Kidney (tissue), 22 donors: ENCODE measurements at places on chromosomes 5 and 9. TPM values are rescaled to one million over a fixed set of nuclear protein-coding genes. Genes with fewer than 3 reads are reported as not detected.

- H3K4me3 ChIP-seq: no peak overlapping the region
- H3K27ac ChIP-seq: no peak overlapping the region
- no peaks in the 10 kb centered on the region for H3K36me3 ChIP-seq
- no peaks in the 10 kb centered on the region for H3K4me1 ChIP-seq
Observed at GRCh38 chr9:100216178-100216787, 117.2 kb downstream of the INVS start.

DNA sequence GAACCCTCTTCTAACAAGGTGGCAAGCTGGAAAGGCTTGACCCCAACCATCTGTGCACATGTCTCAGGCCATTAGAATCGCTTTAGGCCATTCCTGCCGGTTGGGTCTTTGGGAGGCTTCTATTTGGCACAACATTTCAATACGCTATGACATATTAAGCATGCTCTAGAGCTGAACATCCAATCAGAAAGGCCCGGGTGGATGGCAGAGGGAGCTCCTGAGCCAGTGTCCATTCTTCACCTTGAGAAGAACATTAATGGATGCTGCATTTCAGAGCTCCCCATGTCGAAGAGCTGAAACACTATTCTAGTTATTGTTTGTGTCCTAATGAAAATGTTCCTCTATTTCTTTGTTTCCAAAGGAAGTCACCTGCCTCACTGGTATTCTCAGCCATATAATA, 12.8 kb downstream of the SPATA9 start:
- H3K4me1 ChIP-seq: no peaks in the 10 kb centered on the region
- no peak for DNase-seq
- H3K4me3 ChIP-seq: no peak overlapping the region

- DNase-seq: peak; percentile 26
- H3K4me3 ChIP-seq: peak overlapping the region; percentile 20
- no peaks in the 10 kb centered on the region for H3K27me3 ChIP-seq
- H3K4me1 ChIP-seq: peaks cover 10% of the 10 kb centered on the region
Observed at GRCh38 chr9:114503009-114503408, 2.3 kb downstream of the WHRN start.

- DNase-seq: no peak
- H3K4me3 ChIP-seq: no peak overlapping the region
- no peak overlapping the region for H3K27ac ChIP-seq
- H3K36me3 ChIP-seq: no peaks in the 10 kb centered on the region
Observed at GRCh38 chr9:13351778-13352386, 72.4 kb upstream of the MPDZ start.

DNA sequence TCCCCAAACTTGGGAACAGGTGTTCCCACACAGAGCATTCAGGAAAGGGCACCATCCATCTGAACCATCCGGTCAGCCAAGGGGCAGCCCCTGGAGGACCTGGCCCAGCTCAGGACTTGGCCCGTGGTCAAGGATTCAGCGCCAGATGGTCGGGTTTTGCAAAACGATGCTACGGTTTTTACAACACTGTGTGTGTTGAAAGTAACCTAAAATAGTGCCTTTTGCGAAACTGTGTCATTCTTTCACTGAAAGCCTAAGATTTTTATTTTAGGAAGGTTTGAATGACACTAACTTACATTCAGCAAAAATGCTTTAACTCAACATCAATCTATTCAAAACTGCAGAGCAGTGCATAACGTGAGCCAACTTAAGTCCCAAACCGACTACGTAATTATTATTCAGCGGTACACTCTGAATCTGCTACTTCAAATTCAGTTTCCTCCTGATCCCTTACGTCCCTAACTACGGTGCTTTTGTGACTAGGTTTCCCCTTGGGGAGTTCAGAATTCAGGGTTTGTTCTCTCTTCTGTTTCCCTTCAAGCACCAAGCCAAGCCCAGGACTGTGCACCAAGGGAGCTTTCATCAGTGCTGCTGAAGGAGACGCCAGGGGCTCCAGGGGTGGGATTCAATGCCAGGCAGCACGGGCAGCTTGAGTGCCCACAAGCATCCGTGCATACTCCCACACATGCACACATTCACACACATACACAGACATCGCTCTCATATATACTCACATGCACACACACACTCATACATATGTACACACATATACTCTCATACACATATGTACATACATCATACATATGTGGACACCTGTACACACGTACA, 25.8 kb downstream of the LPCAT1 start:
- H3K27ac ChIP-seq: no peak overlapping the region
- no peak overlapping the region for H3K4me3 ChIP-seq
- no peak for DNase-seq
- peaks cover 5% of the 10 kb centered on the region for H3K4me1 ChIP-seq

- H3K4me1 ChIP-seq: peaks cover 6% of the 10 kb centered on the region
Observed at GRCh38 chr9:68793605-68794343, 88.7 kb downstream of the PIP5K1B start.

DNA sequence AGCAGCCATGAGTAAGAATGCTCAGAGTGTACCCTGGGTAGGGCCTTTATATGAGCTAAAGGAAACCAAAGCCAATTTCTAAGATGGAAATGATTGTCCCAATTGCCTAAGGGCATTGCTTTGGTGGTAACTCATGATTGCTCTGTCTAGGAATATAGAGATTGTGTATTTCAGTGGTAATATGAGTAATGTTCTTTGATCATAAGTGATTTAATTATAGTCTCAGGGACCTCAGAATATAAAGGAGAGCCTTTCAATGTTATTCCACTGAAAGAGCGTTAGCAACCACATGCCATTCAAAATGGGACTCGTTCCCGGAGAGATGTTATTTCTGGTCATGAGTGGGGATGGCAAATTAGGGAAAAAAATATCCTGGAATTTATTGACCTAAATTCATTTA, 340.5 kb downstream of the ARHGEF28 start:
- no peak for DNase-seq
- no peaks in the 10 kb centered on the region for H3K4me1 ChIP-seq
- H3K27me3 ChIP-seq: no peaks in the 10 kb centered on the region

GRCh38 chr5:122921826-122922225, 76.4 kb downstream of the SNX24 start:
- no peak overlapping the region for H3K27ac ChIP-seq
- H3K4me1 ChIP-seq: no peaks in the 10 kb centered on the region
- H3K27me3 ChIP-seq: no peaks in the 10 kb centered on the region
- no peak for DNase-seq
- no peak overlapping the region for H3K4me3 ChIP-seq

DNA sequence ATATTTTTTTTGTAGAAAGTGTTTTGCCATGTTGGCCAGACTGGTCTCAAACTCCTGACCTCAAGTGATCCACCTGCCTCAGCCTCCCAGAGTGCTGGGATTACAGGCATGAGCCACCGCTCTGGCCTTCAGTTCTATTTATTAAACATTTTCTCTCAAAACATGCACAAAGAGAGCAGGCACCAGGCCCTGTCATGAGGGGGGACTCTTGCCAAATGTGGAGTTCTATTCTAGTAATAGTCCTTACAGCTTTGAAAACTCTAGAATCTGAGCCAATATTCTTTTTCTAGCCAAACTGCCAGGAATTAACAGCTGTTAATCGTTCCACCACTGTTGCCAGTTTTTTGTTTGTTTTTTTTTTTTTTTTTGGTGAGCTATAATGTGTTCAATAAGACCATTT, 124.6 kb downstream of the TARS1 start:
- no peak overlapping the region for H3K27ac ChIP-seq
- H3K4me3 ChIP-seq: no peak overlapping the region
- DNase-seq: no peak
- H3K4me1 ChIP-seq: no peaks in the 10 kb centered on the region
- no peaks in the 10 kb centered on the region for H3K36me3 ChIP-seq

DNA sequence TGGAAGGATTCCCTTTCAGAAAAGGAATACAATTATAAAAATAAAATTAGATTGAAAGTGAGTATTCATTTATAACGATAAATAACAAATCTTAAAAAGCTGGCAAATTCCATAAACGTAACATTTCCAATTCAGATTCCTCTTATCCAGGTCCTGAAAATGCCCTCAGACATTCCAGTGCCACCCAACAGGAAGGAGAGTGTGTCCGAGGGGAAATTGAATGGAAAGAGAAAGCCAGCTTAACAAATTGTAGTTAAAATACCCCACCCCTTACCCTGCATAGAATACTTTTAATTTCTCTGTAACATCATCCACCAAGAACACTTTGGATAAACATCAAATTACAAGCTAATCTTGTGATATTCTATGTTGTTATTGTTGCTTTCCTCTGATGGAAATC, 72.0 kb downstream of the ARHGEF28 start:
- no peak overlapping the region for H3K27ac ChIP-seq
- no peak for DNase-seq
- no peaks in the 10 kb centered on the region for H3K27me3 ChIP-seq
- no peaks in the 10 kb centered on the region for H3K36me3 ChIP-seq
- H3K4me3 ChIP-seq: no peak overlapping the region
- H3K4me1 ChIP-seq: peaks cover 9% of the 10 kb centered on the region

- peaks cover 16% of the 10 kb centered on the region for H3K4me1 ChIP-seq
- no peak for DNase-seq
- no peaks in the 10 kb centered on the region for H3K36me3 ChIP-seq
- H3K27me3 ChIP-seq: no peaks in the 10 kb centered on the region
- no peak overlapping the region for H3K4me3 ChIP-seq
Observed at GRCh38 chr9:113919382-113919781, 43.3 kb downstream of the ZNF618 start.

GRCh38 chr9:7094052-7094451, 336.3 kb downstream of the KDM4C start:
- peaks cover 8% of the 10 kb centered on the region for H3K4me1 ChIP-seq
- no peaks in the 10 kb centered on the region for H3K36me3 ChIP-seq
- H3K27me3 ChIP-seq: no peaks in the 10 kb centered on the region
- peak; percentile 18 for DNase-seq

DNA sequence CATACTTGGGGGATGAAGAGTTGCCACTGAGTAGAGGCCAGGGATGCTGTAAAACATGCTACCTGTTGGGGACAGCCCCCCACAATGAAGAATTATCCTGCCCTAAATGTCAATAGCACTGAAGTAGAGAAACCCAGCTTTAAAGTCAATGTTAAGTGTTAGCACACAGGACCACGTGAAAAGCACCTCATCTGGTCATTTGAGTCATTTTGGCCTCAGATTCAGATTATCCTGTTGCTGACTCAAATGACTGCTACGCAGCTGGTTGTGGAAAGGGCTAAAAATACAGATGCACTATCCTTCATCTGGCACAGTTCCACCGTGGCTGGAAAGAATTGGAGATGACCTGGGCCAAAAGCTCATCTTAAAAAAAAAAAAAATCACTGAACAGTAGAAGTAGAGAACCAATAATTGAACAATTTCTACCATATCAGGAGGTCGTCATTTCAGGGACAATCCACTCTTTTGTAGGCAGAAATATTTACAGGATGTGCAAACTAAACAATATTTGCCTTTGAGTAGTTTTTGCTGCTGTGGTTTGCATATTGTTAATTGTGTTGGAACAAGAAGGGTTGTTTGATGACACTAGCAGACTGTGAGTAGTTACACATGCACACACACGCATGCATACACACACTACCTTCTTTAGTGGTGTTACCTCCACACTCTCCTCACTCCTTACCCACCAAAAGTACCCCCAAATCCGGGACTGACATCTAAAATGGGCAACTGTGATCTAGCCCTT, 195.3 kb upstream of the KLF9 start:
- peaks cover 39% of the 10 kb centered on the region for H3K36me3 ChIP-seq
- DNase-seq: no peak
- no peaks in the 10 kb centered on the region for H3K4me1 ChIP-seq
- no peaks in the 10 kb centered on the region for H3K27me3 ChIP-seq
- no peak overlapping the region for H3K4me3 ChIP-seq

DNA sequence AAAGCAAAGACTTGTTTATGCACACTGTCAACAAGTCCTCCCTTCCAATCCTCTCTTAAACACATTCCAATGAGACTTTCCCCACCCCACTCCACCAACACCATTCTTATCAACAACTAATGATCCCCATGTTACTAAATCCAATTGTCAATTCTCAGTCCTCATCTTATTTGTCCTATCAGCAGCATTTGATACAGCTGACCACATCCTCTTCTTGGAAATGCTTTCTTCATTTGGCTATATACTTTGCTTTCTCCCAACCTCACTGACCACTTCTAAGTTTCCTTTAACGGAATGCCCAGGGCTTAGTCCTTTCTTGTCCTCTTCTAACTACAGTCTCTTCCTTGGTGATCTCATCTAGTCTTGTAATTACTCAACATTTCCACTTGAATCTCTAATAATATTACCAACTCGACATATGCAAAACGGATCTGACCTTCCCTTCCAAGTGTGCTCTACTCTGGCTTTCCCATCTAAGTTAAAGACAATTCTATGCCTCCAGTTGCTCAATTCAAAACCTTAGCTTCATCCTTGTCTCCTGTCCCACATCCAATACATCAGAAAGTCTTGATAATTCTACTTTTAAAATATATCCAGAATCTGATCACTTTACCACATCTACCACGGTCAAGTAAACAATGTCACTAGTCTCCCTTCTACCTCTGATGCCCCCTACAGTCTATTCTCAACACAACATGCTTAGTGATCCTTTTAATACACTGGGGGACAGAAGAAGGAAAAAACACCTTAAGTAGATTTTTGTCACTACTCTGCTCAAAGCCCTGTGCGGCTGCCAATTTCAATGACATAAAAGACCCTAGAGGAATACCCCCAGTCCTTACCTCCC, 25.5 kb downstream of the AGTPBP1 start:
- no peaks in the 10 kb centered on the region for H3K36me3 ChIP-seq
- H3K4me3 ChIP-seq: no peak overlapping the region
- H3K27ac ChIP-seq: no peak overlapping the region
- H3K27me3 ChIP-seq: no peaks in the 10 kb centered on the region
- no peaks in the 10 kb centered on the region for H3K4me1 ChIP-seq

DNA sequence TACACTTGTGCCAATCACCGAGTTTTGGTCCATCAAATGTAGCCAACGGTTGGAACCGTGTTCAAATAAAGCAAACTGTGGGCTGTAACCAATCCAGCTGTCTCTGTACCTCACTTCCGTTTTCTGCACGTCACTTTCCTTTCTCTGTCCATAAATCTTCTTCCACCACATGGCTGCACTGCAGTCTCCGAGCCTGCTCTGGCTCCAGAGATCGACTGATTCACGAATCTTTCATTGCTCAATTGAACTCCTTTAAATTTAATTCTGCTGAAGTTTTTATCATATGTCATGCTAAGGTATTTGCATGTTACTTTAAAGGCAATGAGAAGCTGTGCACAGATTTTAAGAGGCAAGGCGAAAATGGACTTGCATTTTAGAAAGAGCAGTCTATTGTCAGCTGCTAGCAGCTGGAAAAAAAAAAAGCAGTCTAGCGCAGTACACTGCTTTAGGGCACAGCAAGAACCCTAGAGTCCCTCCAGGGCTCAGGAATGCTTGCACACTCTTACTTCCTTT, 13.2 kb downstream of the TTC39B start:
- DNase-seq: no peak
- H3K4me3 ChIP-seq: peak overlapping the region; percentile 49
- H3K27ac ChIP-seq: peak overlapping the region; percentile 45
- no peaks in the 10 kb centered on the region for H3K36me3 ChIP-seq

GRCh38 chr9:92749934-92750315, 14.7 kb downstream of the BICD2 start:
- no peak for DNase-seq
- H3K27ac ChIP-seq: no peak overlapping the region
- H3K27me3 ChIP-seq: no peaks in the 10 kb centered on the region
- no peak overlapping the region for H3K4me3 ChIP-seq

GRCh38 chr5:117299936-117300328, 725.3 kb upstream of the SEMA6A start:
- H3K27me3 ChIP-seq: no peaks in the 10 kb centered on the region
- H3K27ac ChIP-seq: no peak overlapping the region

Gene SH2D3C
- 27.7 TPM for total RNA-seq

Gene CDC20B
- not detected for total RNA-seq

Gene LRRC70
- 3.6 TPM for total RNA-seq

Gene C5orf63
- total RNA-seq: 8.5 TPM

Gene GDNF
- total RNA-seq: 0.88 TPM

Gene CNTFR
- total RNA-seq: 3.7 TPM

Gene ADAM19
- total RNA-seq: 9.2 TPM

Gene PRR7
- total RNA-seq: 5.5 TPM

Gene AP3S1
- total RNA-seq: 54.1 TPM

Gene MLANA
- not detected for total RNA-seq
